ENCODE measurements at places on chromosomes 3 and 15. TPM values are rescaled to one million over a fixed set of nuclear protein-coding genes. Genes with fewer than 3 reads are reported as not detected.
A peak's percentile ranks its signal among the peaks of the same experiment; 100 is the strongest.

- no peak for DNase-seq
- no peak overlapping the region for H3K27ac ChIP-seq
- H3K4me3 ChIP-seq = no peak overlapping the region
- H3K27me3 ChIP-seq = no peaks in the 10 kb centered on the region
Observed at GRCh38 chr15:72249142-72249810, 18.3 kb upstream of the PKM start.

GRCh38 chr15:94282269-94283250 lies 51.2 kb downstream of the MCTP2 start:
- peaks cover 23% of the 10 kb centered on the region for H3K36me3 ChIP-seq
- no peak overlapping the region for H3K4me3 ChIP-seq
- no peaks in the 10 kb centered on the region for H3K27me3 ChIP-seq
- peak overlapping the region; percentile 13 for H3K27ac ChIP-seq
- H3K4me1 ChIP-seq = peaks cover 19% of the 10 kb centered on the region
- DNase-seq = no peak

GRCh38 chr15:49827311-49827710 lies 206.5 kb downstream of the DTWD1 start:
- no peaks in the 10 kb centered on the region for H3K36me3 ChIP-seq
- no peaks in the 10 kb centered on the region for H3K27me3 ChIP-seq
- no peak overlapping the region for H3K27ac ChIP-seq
- no peak overlapping the region for H3K4me3 ChIP-seq
- no peaks in the 10 kb centered on the region for H3K4me1 ChIP-seq
- no peak for DNase-seq

DNA sequence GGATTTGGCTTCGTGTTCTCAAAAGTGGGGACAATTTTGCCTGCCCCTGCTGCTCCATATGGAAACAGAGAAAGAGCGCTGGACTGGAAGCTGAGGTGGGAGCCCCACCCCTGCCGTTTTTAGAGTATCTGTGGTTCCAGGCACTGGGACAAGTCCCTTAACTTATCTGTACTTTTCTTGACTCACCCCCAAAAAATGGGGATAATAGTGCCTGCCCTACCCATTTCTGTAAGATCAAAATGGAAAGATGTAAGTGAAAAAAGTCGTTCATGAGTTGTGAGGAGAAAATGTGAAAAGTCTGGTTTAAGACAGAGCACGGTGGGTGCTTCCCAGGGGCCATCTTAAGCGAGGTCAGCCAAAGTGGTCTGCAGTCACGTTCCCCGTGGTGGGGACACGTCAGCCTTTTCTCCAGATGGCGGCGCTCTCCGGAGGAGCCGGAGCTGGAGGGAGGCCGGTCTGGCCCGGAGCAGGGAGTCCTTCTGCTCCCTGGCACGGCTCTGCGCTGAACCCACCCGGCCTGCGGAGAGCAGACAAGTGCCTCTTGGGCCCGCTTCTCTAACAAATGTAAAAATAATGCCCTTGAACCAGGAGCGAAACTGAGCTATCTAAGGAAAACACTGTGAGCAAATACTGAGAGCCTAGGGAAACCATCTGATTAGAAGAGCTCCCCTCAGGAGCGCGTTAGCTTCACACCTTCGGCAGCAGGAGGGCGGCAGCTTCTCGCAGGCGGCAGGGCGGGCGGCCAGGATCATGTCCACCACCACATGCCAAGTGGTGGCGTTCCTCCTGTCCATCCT lies at the start of gene CLDN18:
Gene CLDN18 (plus strand): TSS at position 690 of the 797 bp plus-strand sequence. CDS start 61 bp downstream, at position 751.
- no peak for DNase-seq
- H3K4me3 ChIP-seq = no peak within 1 kb of the TSS
- no peaks in the 10 kb centered on the region for H3K4me1 ChIP-seq
- H3K36me3 ChIP-seq = no peaks in the 10 kb centered on the region
- H3K27ac ChIP-seq = no peak within 1 kb of the TSS
- H3K27me3 ChIP-seq = no peaks in the 10 kb centered on the region

The PLXNA1 gene
- total RNA-seq = 2.5 TPM

The KBTBD8 gene
- 11.8 TPM for total RNA-seq

The SYNM gene
- total RNA-seq = 0.48 TPM

The NR2F2 gene
- total RNA-seq = not detected

The SIDT1 gene
- total RNA-seq = 136 TPM

The CKMT1A gene
- total RNA-seq = not detected
